Ovary (tissue), 10 donors: ENCODE measurements at places on chromosomes 2 and 18. TPM values are rescaled to one million over a fixed set of nuclear protein-coding genes. Genes with fewer than 3 reads are reported as not detected.

DNA sequence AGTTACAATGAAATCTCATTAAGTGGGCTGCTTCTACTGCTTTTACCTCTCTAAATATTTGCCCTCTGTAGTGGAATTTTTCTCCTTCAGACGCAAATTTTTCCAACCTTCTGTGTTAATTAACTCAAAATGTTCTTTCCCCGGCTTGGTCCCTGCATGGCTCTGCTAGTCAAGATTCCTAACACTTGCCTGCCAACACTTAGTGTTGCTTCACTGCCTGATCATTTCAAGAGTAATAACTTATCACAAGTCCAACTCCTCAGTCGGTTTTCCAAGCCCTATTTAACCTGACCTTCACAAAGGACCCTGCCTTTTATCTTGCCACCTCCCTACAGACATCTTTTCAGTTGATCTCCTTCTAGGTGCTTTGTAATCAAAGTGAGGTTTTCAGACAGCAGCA lies 142.7 kb downstream of the HRH4 start:
- H3K4me1 ChIP-seq, result no peaks in the 10 kb centered on the region
- no peak for DNase-seq
- H3K4me3 ChIP-seq, result no peak overlapping the region

GRCh38 chr2:62596061-62596921 lies 90.3 kb upstream of the TMEM17 start:
- H3K36me3 ChIP-seq, result no peaks in the 10 kb centered on the region
- peak; percentile 44 for DNase-seq
- H3K4me1 ChIP-seq, result peaks cover 1% of the 10 kb centered on the region
- H3K27me3 ChIP-seq, result no peaks in the 10 kb centered on the region
- no peak overlapping the region for H3K27ac ChIP-seq
- no peak overlapping the region for H3K4me3 ChIP-seq

NT5DC4 gene
- total RNA-seq, result not detected

DNA sequence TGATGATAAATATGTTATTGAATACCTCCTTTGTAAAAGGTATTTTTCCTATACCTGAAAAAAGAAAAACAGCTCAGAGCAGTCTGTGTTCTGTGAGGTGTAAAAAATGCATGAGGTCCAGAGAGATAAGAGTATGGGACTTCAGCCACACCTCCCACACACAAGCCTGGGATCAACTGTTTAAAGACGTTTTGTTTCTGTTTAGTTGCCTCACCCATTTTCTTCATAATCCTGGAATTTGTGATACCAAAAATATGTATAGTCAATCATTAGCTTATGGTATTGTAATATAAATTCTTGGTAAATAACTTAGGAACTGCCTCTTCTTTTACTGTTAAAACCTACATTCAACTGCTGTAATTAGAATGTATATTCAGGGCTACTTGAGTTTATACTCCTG lies 1322.9 kb upstream of the TMEFF2 start:
- no peaks in the 10 kb centered on the region for H3K27me3 ChIP-seq
- H3K36me3 ChIP-seq, result no peaks in the 10 kb centered on the region
- H3K4me1 ChIP-seq, result no peaks in the 10 kb centered on the region
- H3K4me3 ChIP-seq, result no peak overlapping the region
- no peak overlapping the region for H3K27ac ChIP-seq

GRCh38 chr18:23761941-23762340 lies 72.7 kb downstream of the LAMA3 start:
- no peak for DNase-seq
- H3K27me3 ChIP-seq, result no peaks in the 10 kb centered on the region
- no peak overlapping the region for H3K4me3 ChIP-seq
- H3K4me1 ChIP-seq, result no peaks in the 10 kb centered on the region

- H3K36me3 ChIP-seq, result no peaks in the 10 kb centered on the region
- H3K4me3 ChIP-seq, result no peak overlapping the region
- no peak overlapping the region for H3K27ac ChIP-seq
- H3K4me1 ChIP-seq, result no peaks in the 10 kb centered on the region
- DNase-seq, result no peak
Observed at GRCh38 chr2:7356909-7357584, 439.8 kb downstream of the RNF144A start.

- H3K4me3 ChIP-seq, result no peak overlapping the region
- no peak for DNase-seq
- no peak overlapping the region for H3K27ac ChIP-seq
Observed at GRCh38 chr2:230877759-230878598, 13.2 kb downstream of the ITM2C start.

- H3K4me1 ChIP-seq, result peaks cover 5% of the 10 kb centered on the region
- no peaks in the 10 kb centered on the region for H3K36me3 ChIP-seq
- H3K27ac ChIP-seq, result no peak overlapping the region
- no peak for DNase-seq
- no peaks in the 10 kb centered on the region for H3K27me3 ChIP-seq
- H3K4me3 ChIP-seq, result no peak overlapping the region
Observed at GRCh38 chr18:49669403-49669802, 107.5 kb downstream of the LIPG start.

SERPINB10 gene
- total RNA-seq, result not detected

DNA sequence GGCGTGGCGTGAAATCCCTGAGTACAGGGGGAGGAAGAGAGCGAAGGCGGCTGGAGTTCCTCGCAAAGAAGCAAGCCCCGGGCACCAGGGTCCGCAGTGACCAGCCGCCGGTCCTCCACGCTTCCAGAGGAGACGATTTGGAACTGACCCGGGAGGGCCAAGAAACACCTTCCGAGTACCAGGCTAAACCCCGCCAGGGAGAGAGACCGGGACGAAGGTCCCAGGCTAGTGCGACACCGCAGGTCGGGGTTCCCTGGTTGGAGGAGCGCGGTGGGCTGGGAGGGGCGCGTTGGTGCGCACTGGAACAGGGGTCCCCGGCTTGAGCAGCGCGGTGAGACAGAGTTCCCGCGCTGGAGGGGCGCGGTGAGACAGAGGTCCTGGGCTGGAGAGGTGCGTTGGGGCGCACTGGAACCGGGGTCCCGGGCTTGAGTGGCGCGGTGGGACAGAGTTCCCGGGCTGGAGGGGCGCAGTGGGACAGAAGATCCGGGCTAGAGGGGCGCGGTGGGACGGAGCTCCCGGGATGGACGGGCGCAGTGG lies 901 bp downstream of the WDFY1 start:
- H3K27ac ChIP-seq, result peak overlapping the region; percentile 85
- DNase-seq, result peak; percentile 60
- no peaks in the 10 kb centered on the region for H3K36me3 ChIP-seq
- peaks cover 15% of the 10 kb centered on the region for H3K4me1 ChIP-seq
- no peaks in the 10 kb centered on the region for H3K27me3 ChIP-seq
- H3K4me3 ChIP-seq, result peak overlapping the region; percentile 76
